ENCODE measurements at places on chromosomes 7 and 10.
A peak's percentile ranks its signal among the peaks of the same experiment; 100 is the strongest.

DNA sequence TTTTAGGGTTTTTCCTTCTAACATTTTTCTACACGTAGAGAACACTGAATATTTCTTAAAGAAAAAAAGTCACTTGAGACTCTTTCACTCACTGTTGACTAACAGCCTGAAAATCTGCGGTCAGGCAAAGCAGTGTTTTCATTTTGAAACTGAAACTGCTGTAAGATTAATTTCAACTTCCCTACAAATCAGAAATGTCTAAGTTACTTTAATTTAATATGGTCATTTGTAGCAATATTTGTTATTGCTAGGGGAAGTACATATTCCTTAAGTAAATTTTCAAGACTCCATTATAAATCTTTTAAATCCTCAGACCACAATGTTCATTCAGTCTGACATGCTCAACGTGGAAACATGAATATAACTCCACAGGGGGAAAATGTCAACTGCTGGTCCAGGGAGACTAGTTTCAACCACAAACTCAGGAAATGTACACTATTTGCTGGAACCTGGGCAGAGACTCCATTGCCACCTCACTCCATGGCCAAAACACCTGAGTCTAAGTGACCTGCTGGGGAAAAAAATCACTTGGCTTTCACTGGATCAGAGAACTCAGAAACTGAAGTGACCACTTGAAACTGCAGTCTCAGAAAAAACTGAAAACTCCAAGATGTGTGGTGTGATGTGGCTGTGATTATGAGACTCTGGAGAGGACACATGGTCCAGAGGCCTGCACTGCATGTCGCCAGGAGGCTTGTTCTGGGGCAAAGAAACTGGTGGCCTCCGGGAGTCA, 161.2 kb downstream of the TAX1BP1 start:
- DNase-seq, result peak; percentile 65

- DNase-seq, result no peak
Observed at GRCh38 chr10:4981722-4982471, 18.7 kb downstream of the AKR1C1 start.

GRCh38 chr7:95199779-95200558, 124.4 kb downstream of the PON1 start:
- no peak for DNase-seq

DNA sequence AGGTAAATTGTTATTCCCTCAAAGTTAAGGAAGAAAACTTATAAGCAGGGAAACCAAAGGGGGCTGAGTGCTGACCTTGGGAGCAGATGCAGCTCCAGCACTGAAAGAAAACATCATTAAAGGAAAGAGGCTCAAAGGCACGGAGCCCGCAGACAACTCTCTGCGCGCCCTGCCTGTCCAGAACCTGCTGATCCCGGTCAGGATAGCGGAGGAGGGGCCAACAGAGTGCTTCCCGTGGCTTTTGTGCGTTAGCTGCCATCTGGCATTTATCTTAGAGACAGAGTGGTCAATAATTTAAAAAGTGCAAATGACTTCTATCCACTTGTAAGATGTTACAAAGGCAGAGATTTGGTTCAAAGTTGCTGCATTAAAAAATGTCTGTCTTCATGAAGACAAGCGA, 162.1 kb downstream of the FANK1 start:
- no peak for DNase-seq

GRCh38 chr7:121395494-121395960, 581 bp downstream of the FAM3C start:
- peak; percentile 59 for DNase-seq
